ENCODE measurements at places on chromosomes 2 and 18.

DNA sequence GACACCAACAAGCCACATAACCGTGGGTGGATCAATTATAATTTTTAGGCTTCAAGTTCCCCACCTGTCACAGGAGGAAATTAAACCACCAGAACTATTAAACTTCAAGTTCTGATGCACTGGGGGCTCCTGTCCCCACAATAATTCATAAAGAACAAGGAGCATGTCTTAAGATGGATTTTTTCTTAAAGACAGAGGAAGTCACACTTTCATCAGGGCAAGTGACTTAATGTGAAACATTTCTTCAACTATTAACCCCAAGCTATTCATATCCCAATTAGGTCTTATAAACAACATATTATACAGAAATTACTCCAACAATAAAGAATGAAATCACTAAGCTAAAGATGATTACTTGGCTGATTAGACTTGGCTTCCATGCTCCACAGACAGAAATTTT is 292.5 kb downstream of the ETAA1 start:
- no peak for DNase-seq

DNA sequence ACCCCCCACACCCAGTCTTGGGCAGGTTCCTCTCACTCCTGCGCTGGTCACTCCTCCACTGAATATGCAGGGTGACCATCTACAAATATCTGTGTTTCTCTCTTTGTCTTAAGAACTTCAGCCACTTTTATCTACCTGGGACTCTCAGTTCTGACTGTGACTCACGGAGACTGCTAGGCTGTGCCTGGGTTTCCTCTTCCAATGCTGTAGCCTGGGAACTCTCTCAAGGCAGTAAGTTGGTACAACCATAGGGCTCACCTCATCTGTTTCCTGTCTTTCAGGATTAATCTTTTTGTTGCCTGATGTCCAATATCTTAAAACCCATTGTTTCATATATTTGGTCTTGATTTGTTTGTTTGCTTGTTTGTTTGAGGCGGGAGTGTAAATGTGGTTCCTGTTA is 47.2 kb upstream of the ZNF396 start:
- no peak for DNase-seq

DNA sequence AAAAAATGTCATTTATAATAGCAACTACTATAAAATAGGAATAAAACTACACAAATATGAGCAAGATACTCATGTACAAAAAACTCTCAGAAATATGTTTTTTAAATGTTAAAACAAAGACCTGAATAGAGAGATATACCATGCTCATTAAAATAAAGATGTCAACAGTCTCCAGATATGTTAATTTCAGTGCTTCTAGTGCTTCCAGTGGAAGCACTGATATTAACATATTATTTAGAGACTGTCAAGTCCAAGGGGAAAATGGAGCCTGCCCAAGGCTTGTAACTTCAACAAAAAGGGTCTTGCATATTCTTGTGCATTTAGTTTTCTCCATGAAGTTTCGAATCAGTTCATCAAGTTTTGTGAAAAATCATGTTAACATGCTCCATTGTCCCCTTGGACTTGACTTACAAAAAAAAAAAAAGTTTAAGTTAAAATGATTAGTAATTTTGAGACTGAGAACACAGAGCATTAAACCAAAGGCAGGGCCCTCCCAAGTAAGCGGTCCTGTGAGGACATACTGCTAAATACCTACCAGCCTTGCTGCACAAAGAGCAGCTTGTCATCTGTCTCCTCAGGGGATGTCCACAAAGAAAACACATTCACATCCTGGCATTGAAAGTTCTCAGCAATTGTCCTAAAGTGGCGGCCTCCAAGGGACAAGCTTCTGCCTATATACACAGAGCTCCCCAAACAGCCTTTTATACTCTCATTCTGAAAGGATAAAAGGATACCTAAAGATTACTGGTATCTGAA is 501.9 kb upstream of the CHAC2 start:
- no peak for DNase-seq

- DNase-seq: no peak
Measured at GRCh38 chr2:202001826-202002225, 31.8 kb upstream of the FZD7 start.

GRCh38 chr18:28168725-28169124 is 8.2 kb downstream of the CDH2 start:
- no peak for DNase-seq

GRCh38 chr2:149141046-149141445 is 102.5 kb downstream of the LYPD6B start:
- no peak for DNase-seq

DNA sequence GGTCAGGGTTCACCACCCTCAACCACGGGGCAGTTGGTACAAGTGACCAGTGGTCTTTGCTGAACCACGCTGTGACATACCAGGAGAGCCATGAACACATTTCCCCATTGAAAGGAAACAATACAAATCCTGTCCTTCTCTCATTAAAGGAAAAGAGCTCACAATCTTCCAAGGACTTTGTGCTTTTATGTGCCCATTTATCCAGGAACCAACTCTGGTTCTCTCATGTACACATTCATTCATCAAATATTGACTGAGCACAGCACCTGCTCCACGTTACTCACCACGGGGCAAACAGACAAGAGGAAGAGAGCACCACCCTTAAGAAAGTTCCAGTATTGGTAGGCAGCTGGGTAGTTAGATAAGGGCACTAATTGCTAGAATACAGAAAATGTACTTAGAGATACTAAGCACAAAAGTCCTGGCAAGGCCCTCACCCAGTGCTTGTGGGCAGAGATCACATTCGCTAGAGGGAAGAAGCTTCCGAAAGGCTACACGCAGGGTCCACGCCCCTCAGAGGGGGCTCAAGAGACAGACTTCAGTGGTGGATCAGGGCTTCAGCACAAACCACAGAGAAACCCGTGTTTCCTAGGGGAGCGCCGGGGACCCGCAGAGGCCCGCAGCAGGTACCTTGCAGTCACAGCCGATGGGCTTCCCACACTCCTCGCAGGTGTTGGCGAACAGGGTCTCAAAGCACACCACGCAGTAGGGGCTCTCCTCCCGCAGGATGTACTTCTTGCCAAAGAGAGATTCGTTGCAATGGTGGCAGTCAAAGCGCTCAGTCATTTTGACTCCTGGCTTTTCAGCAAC is 12.9 kb downstream of the FHL2 start:
- no peak for DNase-seq

GRCh38 chr2:237592425-237592980 is 2.0 kb upstream of the RAB17 start:
- DNase-seq: no peak

DNA sequence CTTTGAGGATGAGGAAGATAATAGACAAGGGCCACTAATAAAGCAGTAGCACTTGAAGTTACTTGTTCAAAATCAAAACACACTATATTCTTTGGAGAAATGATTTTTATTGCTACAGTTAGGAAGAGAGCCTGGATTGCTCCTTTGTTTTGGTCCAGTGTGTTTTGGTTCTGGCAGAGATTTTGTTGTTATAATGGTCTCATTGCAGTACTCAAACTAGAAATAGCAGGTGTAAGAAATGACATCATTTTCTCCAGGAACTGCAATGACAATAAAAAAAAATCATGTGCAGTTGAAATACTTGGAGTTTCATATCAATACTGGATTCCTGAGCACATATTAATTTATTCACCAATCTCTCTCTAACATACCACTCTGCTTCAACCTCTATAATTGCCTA is 490.3 kb downstream of the CCDC85A start:
- DNase-seq: no peak

- DNase-seq: no peak
Measured at GRCh38 chr2:119218478-119219064, 5.1 kb upstream of the STEAP3 start.

GRCh38 chr2:33250417-33251029 is 225.9 kb upstream of the RASGRP3 start:
- DNase-seq: no peak

GRCh38 chr2:42659609-42660008 is 91.2 kb downstream of the MTA3 start:
- no peak for DNase-seq

- DNase-seq: no peak
Measured at GRCh38 chr2:119053700-119054436, 104.7 kb downstream of the C1QL2 start.

DNA sequence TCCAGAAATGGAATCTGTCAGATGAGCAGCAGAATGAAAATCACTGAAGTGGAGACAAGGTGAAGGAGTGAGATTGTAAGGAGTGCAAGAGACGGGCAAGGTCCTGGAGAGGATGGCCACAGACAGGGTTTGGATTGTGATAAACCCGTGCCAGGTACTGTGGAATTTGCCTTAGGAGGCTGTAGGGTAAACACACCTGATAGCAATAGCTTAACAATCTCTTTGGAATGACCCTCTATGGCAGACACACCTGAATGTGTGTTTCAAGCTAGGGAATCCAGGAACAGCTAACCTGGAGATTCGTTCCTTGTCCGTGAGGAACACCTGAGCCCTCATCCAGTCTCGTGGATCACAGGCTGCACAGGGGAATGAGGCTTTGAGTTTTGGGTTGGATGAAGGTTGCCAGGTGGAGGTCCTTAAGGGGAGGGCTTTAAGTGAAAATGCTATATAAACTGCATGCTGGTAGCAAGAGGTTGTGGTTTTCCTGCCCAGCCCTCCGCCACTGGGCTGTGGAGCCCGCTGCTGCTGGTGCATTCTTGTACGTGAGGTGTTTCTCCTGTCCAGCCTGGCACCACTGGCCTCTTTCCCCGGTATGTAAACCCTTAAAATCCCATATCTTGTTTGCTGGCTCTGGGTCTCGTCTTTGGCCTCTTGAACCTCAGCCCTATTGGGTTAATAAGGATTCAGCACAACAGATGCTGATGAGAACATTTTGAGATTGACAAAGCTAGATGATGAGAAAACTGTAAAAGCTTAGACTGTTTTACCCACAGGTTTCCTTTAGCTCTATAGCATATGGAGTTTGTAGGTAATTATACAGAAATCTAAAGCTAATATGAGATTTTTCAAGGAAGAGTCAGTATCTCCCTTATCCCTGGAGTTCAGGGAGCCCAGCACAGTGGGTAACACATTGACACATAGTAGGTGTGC is 117.9 kb downstream of the ARHGAP15 start:
- DNase-seq: no peak

GRCh38 chr2:11989354-11989703 is 242.9 kb downstream of the LPIN1 start:
- no peak for DNase-seq

GRCh38 chr2:74001781-74002504 is 17.2 kb downstream of the TET3 start:
- DNase-seq: no peak

DNA sequence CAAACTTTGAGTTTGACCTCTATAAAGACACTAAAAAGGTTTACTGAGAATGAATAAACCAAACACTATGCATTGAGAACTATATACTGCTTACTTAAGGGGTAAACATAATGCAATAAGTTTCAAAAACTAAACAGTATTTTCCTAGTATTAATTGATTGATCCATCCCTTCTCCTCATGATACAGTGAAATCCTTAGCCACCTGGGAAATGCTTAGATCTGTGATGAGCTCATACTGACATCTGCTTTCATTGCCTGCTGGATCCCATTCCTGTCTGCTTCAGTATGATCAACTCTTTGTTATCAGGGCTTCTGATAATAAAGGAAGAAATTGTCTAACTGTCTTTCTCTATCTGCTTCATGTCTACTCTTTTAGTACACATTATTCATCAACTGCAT is 74.9 kb upstream of the UBE2E3 start:
- no peak for DNase-seq

- no peak for DNase-seq
Measured at GRCh38 chr2:3913166-3913565, 209.8 kb downstream of the DCDC2C start.

DNA sequence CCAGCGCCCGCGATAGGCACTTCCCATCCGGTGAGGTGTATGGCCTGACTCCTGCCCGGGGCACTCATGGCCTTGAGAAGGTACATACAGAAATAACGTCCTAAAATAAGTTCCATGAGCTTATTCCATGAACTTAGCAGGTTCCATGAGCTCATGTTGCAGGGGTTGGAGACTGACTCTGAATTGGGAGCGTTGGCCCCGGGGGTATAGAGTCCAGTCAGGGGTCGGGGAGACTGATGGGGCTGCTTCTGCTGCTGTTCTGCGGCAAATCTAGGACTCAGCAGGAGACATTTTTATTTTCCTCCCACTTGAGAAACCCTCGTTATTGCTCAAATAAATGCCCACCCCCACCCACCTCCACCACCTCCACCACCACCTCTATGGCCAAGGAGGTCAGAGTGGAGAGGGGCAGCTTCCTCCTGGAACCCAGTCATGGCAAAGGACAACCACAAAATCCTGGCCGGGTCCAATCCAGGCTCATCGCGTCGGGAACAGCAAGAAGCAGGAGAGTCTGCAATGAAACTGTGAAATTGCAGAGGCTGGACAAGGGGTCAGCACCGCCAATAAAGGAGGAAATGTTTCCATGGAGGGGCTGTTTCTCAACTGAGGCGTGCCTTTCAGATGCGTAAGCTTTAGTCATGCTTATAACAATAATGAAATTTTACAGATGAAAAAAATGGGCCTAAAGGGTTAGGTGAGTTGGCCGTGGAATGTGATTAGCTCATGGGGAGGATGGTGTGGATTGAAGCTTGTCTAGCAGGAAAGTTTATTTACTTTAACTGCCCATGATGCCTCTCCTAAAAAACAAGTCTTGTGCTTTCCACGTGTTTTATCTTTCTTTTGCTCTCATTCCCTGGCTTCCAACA is 136.6 kb upstream of the ALKAL2 start:
- DNase-seq: no peak

GRCh38 chr2:159026170-159026569 is 57.7 kb downstream of the TANC1 start:
- no peak for DNase-seq

DNA sequence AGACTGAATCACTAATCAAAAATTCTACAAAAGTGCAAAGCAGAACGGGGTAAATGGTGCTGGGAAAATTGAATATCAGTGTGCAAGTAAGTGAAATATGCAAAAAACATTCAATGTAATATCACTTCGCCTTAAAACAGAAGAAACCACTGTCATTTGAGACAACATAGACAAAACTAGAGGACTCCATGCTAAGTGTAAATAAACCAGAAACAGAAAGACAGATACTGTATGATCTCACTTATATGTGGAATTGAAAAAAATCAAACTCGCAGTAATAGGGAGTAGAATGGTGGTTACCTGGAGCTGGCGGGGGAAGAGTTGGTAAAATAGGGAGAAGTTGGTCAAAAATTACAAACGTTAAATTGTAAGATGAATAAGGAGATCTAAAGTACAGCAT is 1420.0 kb upstream of the CDH2 start:
- DNase-seq: no peak

DNA sequence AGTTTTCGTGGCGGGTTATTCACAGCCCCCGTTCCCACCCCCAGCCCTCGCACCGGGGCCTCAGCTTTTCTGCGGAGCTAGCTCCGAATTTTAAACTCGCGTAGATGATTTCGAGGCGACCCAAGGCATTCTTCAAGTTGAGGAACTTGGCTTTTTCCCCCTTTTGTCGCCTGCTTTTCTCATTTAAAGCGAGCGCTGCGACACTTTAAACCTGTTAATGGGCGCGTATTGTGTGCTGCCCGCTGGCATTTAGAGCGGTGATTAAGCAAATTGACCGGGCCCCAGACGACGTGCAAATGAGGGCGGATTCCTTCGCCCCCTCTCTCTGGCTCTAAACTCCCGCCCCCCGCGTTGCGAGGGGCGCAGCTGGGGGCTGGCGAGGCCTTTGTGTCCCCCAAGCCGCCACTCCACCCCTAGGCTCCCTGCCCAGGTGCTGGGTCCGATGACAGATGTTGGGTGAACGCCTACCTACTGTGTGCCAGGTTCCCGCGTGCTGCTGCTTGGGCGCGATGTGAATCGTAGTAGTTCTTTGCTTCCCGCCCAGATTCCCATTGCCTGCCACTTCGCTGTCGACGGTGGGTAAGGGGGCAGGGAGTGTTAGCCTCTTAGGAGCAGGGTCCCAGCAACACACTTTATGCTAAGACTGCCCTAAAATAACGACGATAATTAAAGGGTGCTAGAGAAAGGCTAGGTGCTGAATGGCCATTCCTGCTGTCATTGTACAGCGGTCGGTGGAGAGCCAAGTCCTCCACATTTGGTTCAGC is 1.9 kb downstream of the TCF7L1 start:
- peak; percentile 89 for DNase-seq

Measured in H1 (cell line).